ENCODE measurements at places on chromosomes 5 and 9. TPM values are rescaled to one million over a fixed set of nuclear protein-coding genes. Genes with fewer than 3 reads are reported as not detected.

DNA sequence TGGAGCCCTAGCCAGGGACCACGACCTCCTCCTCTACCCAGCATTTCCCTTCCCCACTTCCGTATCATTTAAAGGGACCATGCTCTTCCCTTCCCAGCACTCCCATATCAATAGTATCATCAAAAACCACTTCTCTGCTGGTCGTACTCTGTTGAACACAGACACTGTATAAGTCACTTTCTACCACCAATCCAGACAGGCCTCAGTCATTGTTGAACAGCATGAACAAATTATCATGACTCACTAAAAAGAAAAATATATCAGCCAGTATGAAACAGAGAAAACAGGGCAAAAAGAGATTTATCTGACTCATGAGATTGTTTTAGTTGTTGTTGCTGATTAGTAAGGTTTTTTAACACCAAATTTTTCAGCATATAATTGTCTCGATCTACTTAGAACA lies 89.8 kb downstream of the CDKN2A start:
- H3K4me3 ChIP-seq: no peak overlapping the region
- H3K27ac ChIP-seq: no peak overlapping the region
- no peak for ATAC-seq
- H3K36me3 ChIP-seq: peaks cover 10% of the 10 kb centered on the region
- no peaks in the 10 kb centered on the region for H3K4me1 ChIP-seq

DNA sequence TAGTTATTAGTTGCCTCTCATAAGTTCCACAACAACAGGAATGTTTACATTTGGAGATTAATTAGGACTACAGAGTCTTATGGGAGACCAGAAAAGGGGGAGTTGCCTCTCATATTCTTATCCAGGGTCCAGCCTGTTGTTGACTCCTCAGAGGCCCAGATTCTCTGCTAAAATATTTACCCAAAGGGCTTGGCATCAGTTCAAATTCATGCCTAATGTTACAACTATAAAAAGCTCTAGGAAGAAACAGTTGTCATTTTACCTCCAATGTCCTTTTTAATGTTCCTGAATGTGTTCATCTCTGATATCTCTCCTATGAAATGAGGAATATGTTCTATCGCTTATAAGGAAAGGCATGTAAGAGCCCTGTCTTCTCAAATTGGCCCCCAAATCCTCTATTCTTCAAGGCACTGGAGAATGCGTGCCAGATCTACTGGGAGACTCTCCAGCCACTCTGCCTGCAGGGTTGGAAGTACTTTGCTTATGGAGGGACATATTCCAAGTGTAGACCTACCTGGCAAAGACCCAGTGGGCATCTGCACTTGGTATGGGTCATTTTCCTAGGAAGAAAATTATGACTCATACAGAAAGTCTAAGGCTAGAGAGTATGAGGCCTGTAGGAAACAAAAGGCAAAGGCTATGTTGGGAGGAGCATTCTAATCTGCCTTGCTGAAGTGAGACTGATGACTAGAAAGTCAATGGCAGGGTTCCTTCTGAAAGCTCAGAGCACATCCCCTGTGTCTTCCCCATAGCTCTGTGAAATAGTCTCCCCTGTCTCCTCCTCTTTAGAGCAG lies 192.6 kb downstream of the ESM1 start:
- H3K27me3 ChIP-seq: no peaks in the 10 kb centered on the region
- H3K4me3 ChIP-seq: no peak overlapping the region
- H3K36me3 ChIP-seq: no peaks in the 10 kb centered on the region
- H3K4me1 ChIP-seq: no peaks in the 10 kb centered on the region
- H3K27ac ChIP-seq: no peak overlapping the region

DNA sequence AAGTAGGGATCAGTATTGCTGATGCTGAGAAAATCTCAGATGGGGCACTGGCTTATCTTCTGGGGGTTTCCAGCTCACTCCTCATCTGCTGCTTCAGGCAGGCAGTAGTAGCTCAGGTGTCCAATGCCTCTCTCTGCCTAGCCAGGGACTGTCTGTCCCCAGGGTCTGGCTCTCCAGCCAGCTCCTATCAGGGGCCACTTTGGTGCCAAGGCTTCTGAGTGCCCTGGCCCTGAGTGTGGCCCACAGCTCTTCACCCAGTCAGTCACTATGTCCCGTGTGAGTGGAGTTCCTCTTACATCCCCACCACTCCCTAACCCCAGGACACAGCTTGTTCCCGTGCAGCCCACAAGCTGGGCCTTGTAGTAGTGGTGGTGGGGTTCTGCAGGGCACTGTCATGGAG lies 251.5 kb downstream of the HSPA4 start:
- H3K27ac ChIP-seq: no peak overlapping the region
- ATAC-seq: no peak
- H3K27me3 ChIP-seq: peaks cover 4% of the 10 kb centered on the region
- no peak overlapping the region for H3K4me3 ChIP-seq

- ATAC-seq: no peak
- no peak overlapping the region for H3K4me3 ChIP-seq
- H3K27me3 ChIP-seq: no peaks in the 10 kb centered on the region
- peaks cover 28% of the 10 kb centered on the region for H3K4me1 ChIP-seq
- no peaks in the 10 kb centered on the region for H3K36me3 ChIP-seq
Measured at GRCh38 chr9:110185806-110186205, 22.2 kb downstream of the C9orf152 start.

DNA sequence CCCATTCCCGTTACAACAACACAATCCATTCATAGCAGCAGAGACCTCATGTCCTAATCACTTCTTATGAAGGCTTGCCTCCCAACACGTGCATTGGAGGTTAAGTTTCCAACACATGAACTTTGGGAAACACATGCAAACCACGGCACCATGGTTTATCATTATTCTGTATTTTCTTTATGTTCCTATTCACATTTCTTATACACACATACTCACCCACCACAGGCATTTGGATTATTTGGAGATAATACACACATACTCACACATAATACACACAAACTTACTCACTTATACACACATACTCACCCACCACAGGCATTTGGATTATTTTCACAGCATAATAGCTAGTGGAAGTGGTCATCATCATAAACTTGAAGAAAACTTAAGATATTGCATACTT lies 75.6 kb downstream of the C7 start:
- H3K27ac ChIP-seq: no peak overlapping the region
- ATAC-seq: no peak
- H3K4me1 ChIP-seq: peaks cover 1% of the 10 kb centered on the region
- no peak overlapping the region for H3K4me3 ChIP-seq

DNA sequence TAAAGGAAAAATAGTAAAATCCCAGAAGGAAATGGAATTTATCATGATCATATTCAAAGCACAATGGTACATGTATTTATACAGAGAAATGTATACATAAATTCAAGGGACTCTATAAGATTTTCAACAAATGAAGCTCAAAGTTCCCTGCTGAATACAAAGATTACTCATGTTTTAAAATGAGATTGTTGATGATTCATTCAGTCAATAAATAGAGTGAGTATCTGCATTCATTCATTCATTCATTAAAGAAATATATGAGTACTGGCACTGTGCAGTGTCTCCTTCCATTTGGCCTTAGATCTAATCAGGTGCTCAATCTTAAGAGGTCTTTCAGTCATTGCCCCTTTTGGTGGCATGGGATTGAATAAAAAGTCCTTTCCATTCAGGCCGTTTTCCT lies 310.0 kb downstream of the KIAA0825 start:
- H3K4me1 ChIP-seq: no peaks in the 10 kb centered on the region
- no peaks in the 10 kb centered on the region for H3K36me3 ChIP-seq
- no peak overlapping the region for H3K27ac ChIP-seq
- no peak overlapping the region for H3K4me3 ChIP-seq
- H3K27me3 ChIP-seq: no peaks in the 10 kb centered on the region

- peaks cover 3% of the 10 kb centered on the region for H3K36me3 ChIP-seq
- ATAC-seq: no peak
- H3K27me3 ChIP-seq: no peaks in the 10 kb centered on the region
Measured at GRCh38 chr9:36364577-36364976, 35.5 kb downstream of the RNF38 start.

DNA sequence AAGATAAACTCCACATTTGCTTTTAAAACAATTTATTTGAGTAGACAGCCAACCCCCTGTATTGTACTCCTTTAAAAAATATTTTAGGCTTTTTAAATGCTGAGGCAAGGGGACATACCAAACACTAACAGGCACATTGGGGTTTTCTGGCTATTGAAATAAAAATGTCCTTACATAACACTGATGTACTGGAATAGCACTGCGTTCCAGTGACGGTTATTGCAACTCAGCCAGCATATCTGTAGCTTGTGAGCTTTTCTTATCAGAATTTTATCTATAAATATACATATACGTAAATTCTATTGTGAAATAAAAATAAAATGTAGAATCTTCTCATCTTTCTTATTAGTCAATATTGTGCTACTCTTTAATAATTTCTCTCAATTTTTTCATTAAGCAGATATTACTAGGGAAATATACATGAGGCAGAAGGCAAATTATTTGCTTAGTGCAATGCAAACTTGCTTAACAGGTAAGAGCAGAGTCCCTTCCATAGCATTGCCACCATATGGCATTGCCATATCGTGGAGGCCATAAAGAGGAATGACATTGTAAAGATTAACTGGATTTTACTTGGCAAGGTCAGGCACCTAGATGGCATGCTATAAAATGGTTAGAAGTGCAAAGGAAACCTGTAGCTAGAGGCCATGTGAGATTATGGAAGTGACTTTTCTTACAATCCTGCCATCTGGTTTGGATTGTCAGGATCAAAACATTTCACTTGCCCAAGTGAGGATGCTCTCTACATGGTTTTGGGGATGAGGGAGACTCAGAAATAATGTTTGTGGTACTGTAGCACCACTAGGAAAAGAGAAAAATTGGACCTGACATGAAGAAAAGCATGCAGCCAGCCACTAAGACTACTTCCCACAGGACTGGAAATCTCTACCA lies 94.8 kb upstream of the CDKN2B start:
- no peaks in the 10 kb centered on the region for H3K4me1 ChIP-seq
- H3K36me3 ChIP-seq: no peaks in the 10 kb centered on the region
- H3K27me3 ChIP-seq: no peaks in the 10 kb centered on the region
- peak overlapping the region; percentile 44 for H3K27ac ChIP-seq

DNA sequence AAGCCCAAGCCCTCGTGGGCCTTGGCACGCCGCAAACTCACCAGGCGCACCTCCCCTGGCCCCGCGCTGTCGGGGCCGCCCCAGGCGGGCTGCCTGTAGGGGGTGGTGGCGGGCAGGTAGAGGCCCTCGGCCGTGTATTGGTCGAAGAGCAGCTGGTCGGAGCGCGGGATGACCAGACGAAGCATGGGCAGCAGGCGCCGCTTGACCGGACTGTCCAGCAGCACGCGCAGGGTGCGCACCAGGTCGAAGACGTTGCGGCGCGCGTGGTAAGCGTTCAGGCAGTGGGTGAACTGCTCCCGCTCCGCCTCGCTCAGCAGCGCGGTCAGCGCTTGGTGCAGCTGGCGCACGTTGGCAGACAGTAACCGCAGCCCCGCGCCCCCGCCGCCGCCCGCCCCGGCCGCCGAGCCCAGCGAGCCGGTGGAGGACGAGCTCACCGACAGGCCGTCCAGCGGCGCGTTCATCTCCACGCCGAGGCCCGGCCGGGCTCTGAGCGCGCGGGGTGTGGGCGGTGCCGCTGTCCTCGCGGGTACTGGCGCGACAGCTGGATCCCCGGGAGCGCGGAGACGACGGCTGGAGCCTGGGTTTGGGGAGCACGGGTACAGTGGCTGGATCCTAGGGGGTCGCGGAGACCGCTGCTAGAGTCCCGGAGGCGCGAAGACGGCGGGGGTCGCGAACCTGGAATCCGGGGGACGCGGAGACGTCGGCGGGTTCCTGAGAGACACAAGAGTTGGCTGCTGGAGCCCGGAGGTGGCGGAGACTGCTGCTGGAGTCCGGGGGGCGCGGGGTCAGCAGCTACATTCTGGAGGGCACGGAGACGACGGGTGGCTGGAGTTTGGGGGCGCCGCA lies 709 bp downstream of the WHRN start:
- no peaks in the 10 kb centered on the region for H3K27me3 ChIP-seq
- H3K36me3 ChIP-seq: no peaks in the 10 kb centered on the region
- peak overlapping the region; percentile 51 for H3K4me3 ChIP-seq
- peaks cover 65% of the 10 kb centered on the region for H3K4me1 ChIP-seq
- H3K27ac ChIP-seq: peak overlapping the region; percentile 53

GRCh38 chr9:98396656-98397055 lies 141.2 kb upstream of the TBC1D2 start:
- no peak for ATAC-seq
- H3K4me1 ChIP-seq: no peaks in the 10 kb centered on the region

DNA sequence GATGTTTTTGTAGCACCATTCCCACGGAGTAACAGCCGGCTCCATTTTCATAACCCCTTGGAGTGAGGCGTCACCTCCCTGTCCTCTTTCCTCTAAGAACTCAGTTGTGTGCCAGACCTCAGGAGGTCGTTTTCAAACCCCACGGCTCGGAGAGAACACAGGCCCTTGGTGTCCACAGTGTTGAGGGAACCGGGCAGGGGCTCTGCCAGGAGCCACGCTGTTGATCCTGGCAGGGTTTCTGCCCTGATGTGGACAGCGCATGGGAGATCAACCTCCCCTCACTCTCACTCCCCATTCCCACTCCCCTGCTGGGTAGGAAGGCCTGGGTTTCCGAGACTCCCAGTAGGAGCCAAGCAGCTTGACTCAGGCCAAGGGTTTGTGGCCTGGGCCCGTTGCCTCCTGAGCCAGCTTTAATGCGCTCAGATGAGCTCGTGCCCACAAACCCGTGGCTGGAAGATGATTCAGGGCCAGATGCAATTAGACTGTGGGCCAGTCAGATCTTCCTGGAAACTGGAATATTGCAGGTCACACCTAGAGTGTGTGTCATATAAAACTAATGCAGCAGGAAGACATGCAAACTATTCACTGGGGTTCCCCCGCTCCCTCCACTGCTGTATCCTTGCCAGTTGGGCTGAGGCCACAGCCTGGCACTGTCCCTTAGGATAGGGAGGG lies 133.4 kb downstream of the SLC12A2 start:
- no peak for ATAC-seq
- H3K27ac ChIP-seq: no peak overlapping the region
- no peak overlapping the region for H3K4me3 ChIP-seq
- H3K4me1 ChIP-seq: no peaks in the 10 kb centered on the region

- no peaks in the 10 kb centered on the region for H3K36me3 ChIP-seq
- no peak overlapping the region for H3K4me3 ChIP-seq
- no peak overlapping the region for H3K27ac ChIP-seq
- no peak for ATAC-seq
Measured at GRCh38 chr9:108756746-108757490, 98.9 kb downstream of the ACTL7B start.

- H3K36me3 ChIP-seq: peaks cover 13% of the 10 kb centered on the region
- peak within 1 kb of the TSS; percentile 61 for H3K27ac ChIP-seq
- H3K27me3 ChIP-seq: no peaks in the 10 kb centered on the region
- no peaks in the 10 kb centered on the region for H3K4me1 ChIP-seq
Measured at GRCh38 chr5:96876292-96876850, at the start of gene ERAP2. TSS of gene ERAP2 (plus strand) at chr5:96876500. CDS start at chr5:96879686, 3,186 bp downstream.

- no peak for ATAC-seq
- no peak overlapping the region for H3K27ac ChIP-seq
- no peaks in the 10 kb centered on the region for H3K36me3 ChIP-seq
- no peak overlapping the region for H3K4me3 ChIP-seq
- H3K27me3 ChIP-seq: no peaks in the 10 kb centered on the region
Measured at GRCh38 chr5:50867140-50867539, 200.7 kb downstream of the PARP8 start.

Gene SLIT3
- total RNA-seq: 29.6 TPM

Gene GKAP1
- total RNA-seq: 17.6 TPM

Gene AK8
- total RNA-seq: 0.31 TPM

Gene SLC34A1
- not detected for total RNA-seq

Gene ODF2
- 19.7 TPM for total RNA-seq

Gene SKP2
- total RNA-seq: 11.5 TPM

Gene OTULINL
- 1.4 TPM for total RNA-seq

Gene NFIL3
- total RNA-seq: 64.8 TPM
